Progenitor cell of endocrine pancreas (in vitro differentiated cells): ENCODE measurements at places on chromosomes 2 and 18. TPM values are rescaled to one million over a fixed set of nuclear protein-coding genes. Genes with fewer than 3 reads are reported as not detected.

- H3K4me3 ChIP-seq, result no peak overlapping the region
- DNase-seq, result no peak
- H3K27me3 ChIP-seq, result peaks cover 18% of the 10 kb centered on the region
- no peaks in the 10 kb centered on the region for H3K4me1 ChIP-seq
These were observed 73.3 kb downstream of the LONRF2 start for GRCh38 chr2:100248971-100249370.

- no peak overlapping the region for H3K27ac ChIP-seq
- peaks cover 6% of the 10 kb centered on the region for H3K36me3 ChIP-seq
- DNase-seq, result no peak
- H3K27me3 ChIP-seq, result no peaks in the 10 kb centered on the region
- H3K4me1 ChIP-seq, result peaks cover 20% of the 10 kb centered on the region
These were observed 3.8 kb downstream of the LIPT1 start for GRCh38 chr2:99158599-99158998.

GRCh38 chr2:8669157-8669817 is 12.6 kb upstream of the ID2 start:
- DNase-seq, result no peak
- peaks cover 8% of the 10 kb centered on the region for H3K36me3 ChIP-seq
- no peak overlapping the region for H3K4me3 ChIP-seq
- H3K27me3 ChIP-seq, result no peaks in the 10 kb centered on the region

Gene NRP2
- total RNA-seq, result 6.3 and 14.3 TPM in 2 replicates

Gene OTX1
- total RNA-seq, result 1.0 and 1.2 TPM in 2 replicates

Gene ADRA2B
- total RNA-seq, result 0.69 and 0.91 TPM in 2 replicates

Gene SCG2
- 154 and 163 TPM in 2 replicates for total RNA-seq

Gene TAF4B
- 1.8 and 2.2 TPM in 2 replicates for total RNA-seq

Gene CCDC74B
- 10.7 and 10.9 TPM in 2 replicates for total RNA-seq

Gene IL1F10
- total RNA-seq, result not detected in 2 replicates

Gene CIB4
- not detected in 2 replicates for total RNA-seq
